HFF-Myc (cell line): ENCODE measurements at places on chromosomes 12 and 14.
A peak's percentile ranks its signal among the peaks of the same experiment; 100 is the strongest.

DNA sequence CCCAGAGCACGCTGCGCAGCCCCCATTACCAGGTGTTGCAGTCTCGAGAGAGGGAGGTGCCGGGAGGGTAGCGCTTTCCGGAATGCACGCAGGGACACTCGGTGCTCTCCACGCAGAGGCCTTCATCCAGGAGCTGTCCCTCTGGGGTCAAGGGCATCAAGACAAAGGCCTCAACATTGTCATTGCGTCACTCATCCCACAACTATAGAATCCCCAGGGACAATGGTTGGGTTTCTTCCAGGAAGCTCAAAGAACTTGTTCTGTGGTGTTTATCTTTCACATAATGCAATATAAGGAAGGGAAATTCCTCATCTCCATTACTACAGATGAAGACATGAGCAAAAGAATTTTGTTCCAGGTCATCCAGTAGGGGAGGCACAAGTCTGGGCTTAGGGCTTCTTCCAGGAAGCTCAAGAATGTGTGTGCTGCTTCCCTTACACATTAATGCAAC lies 52.1 kb downstream of the VWF start:
- DNase-seq = no peak

DNA sequence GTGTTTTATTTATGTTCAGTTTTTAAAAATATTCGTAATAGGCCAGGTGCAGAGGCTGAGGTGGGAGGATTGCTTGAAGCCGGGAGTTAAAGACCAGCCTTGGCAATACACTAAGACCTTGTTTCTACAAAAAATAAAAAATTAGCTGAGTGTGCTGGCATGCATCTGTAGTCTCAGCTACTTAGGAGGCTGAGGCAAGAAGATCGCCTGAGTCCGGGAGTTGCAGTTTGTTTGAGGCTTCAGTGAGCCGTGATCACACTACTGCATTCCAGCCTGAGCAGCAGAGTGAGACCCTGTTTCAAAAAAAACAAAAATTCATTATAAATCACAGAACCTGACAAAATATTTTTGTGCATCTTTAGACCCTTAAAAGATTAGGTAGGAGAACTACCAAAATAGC lies 240.1 kb upstream of the ARHGAP5 start:
- DNase-seq = no peak

DNA sequence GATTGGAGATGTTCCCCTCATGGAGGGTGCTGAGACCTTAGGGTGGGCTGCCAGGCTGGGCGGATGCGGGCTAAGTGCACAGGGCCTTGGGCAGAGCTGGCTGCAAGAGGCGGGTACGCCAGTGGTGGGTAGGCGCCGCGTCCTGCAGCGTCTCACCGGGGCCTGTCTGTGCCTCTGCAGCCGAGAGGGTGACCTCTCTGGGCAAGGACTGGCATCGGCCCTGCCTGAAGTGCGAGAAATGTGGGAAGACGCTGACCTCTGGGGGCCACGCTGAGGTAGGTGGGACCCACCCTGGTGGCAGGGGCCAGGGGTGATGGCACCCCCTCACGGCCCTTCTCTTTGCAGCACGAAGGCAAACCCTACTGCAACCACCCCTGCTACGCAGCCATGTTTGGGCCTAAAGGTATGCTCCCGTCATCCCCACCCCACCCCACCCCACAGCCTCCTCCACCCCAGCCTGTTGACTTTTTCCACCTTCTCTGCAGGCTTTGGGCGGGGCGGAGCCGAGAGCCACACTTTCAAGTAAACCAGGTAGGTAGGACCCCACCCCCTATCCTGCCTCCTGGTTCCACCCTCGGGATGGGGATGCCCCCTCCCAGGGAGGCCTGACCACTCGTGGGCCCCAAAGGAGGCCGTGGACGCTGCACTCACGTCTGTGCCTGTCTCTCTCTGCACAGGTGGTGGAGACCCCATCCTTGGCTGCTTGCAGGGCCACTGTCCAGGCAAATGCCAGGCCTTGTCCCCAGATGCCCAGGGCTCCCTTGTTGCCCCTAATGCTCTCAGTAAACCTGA lies 1.5 kb downstream of the CRIP1 start:
- no peak for DNase-seq

- no peak for DNase-seq
Measured at GRCh38 chr14:71143381-71144290, 236.4 kb downstream of the PCNX1 start.

DNA sequence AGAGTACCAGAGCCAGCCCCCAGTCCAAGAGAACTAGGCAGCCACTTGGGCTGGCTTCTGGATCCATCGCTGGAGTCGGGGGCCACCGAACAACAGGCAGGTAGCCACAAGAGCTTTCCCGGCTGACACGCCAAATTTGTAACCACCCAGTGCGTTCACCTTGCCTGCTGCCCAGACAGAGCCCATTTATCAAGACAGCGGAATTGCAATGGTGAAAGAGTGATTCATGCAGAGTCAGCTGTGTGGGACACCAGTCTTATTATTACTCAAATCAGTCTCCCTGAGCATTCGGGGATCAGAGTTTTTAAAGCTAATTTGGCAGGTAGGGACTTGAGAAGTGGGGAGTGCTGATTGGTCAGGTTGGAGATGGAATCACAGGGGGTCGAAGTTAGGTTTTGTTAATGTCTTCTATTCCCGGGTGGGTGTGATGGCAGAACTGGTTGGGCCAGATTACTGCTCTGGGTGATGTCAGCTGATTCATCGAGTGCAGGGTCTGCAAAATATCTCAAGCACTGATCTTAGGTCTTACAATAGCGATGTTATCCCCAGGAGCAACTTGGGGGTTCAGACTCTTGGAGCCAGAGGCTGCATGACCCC lies 64.3 kb downstream of the PDE6H start:
- DNase-seq = no peak

GRCh38 chr12:116366456-116366776 lies 88.9 kb upstream of the MED13L start:
- no peak for DNase-seq

DNA sequence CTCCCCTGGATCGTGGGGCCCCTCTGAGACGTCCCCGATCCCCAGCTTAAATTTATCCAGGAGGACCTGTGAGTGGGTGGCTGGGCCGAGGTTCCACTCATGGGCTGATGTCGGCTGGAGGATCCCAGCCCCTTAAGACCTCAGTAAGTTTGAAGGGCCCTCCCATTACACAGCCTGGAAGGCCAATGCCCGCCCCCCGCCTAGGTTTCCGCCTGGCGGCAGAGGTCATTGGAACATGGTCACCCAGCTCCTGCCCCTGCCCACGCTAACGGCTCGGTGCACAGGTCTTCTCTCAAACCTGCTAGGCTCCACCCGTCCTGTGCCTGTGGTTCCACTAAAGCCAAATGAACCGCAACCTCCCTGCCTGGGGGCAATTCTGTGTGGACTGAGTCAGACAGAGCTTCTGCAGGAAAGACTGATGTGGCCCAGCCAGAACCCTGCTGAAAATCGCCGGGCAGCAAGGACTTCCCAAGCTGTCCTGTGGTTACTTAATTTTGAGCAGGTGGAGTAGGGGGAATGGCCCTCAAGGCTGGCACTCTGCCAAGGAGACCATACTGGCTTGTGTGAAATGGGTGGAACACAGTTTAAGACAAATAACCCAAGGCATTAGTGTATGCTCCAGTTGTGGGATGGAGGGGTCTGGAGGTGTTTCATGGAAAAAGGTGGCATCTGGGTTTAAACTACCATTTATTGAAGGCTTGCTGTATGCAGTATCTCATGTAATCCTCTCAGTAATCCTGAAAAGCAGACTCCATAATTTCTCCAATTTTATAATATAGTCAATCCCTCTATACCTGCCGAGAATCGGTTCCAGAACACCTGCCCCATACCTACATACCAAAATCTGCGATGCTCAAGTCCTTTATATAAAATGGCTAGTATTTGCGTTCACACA lies 903 bp upstream of the NT5DC3 start:
- peak; percentile 86 for DNase-seq
